Hematopoietic multipotent progenitor cell treated with erythropoietin and hydrocortisone succinate and interleukin-3 and kit ligand, for 15 days (in vitro differentiated cells): ENCODE measurements at places on chromosomes 12 and 14.

GRCh38 chr14:66568220-66568619 lies 60.3 kb downstream of the GPHN start:
- DNase-seq: no peak

DNA sequence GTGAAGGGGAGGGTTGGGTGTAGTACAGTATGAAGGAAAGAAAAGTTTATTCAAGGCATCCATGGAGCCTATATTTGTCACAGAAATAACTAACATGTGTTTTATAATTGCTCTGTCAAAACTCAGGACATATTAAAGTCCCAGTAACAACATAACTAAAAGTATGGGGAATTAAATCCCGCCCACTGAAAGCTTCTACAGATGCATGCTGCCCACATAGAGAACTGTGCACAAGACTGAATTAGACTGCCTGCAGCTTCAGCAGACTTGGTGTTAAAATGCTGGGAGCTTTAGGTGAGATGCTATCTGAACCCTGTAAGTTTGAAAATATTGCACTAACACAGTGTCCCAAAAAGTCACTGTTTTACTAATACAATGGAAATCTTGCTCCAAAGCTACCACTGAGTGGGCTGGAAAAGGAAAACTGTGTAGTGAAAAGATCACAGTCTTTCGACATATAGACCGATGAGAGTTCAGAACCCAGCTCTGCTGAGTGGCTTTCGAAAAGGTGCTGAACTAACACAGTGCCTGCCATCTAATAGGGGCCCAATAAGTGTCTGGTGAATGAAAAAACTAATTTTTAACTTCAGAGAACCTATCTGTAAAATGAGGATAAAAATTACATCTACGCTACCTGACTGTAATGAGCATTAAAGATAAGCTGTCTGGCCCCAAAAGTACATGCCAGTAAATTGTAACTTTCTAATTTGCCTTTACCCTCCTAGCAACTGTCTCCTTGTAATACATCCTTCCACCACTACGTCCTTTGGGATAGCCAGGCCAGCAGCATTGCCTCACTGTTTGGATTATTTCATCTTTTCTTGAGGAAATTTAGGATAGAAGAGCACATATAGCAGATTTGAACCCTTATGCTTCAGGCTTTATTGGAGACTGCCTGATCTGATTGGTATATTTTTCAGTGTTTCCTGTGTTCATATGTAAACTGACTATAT lies 237.6 kb downstream of the BCAT1 start:
- no peak for DNase-seq

- DNase-seq: no peak
These were observed 195.6 kb upstream of the KRR1 start for GRCh38 chr12:75706786-75707605.

DNA sequence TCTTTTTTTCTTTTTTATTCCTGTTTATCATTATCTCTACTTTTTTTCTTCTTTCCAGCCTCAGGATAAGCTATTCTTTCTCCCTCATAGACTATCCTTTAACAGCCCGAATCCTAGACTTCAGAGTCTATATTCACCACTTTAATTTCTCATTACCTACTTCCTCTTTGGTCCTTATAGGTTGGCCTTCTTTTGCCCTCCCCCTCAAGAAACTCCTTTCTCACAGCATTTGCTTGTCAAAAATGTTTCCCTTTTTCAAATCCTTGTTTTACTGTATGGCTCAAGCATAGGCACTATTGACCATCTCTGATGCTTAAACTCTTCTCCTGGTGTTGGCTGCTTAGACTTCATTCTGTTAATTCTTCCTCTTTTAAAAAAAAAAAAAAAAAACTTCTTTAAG lies 52.5 kb downstream of the KIAA0586 start:
- no peak for DNase-seq

DNA sequence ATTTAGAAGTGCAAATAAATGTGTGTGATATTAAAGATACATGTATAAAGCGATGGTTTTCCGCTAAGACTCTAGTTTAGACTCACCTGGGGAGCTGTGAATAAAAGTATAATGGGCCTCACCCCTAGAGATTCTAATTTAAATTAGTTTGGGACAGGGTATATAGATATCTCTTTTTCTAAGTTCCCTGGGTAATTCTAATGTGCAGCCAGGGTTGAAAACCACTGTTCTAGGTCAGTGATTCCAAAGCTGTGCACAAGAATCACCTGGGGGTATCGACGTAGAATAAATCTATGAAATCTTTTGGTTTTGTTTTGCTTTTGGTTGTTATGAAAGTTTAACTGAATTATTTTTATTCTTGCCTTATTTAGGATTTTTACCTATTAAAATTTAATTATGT lies 302.1 kb downstream of the KCNH5 start:
- no peak for DNase-seq

GRCh38 chr12:26091822-26092221 lies 33.0 kb downstream of the BHLHE41 start:
- DNase-seq: no peak
